ENCODE measurements at places on chromosomes 2 and 18.

DNA sequence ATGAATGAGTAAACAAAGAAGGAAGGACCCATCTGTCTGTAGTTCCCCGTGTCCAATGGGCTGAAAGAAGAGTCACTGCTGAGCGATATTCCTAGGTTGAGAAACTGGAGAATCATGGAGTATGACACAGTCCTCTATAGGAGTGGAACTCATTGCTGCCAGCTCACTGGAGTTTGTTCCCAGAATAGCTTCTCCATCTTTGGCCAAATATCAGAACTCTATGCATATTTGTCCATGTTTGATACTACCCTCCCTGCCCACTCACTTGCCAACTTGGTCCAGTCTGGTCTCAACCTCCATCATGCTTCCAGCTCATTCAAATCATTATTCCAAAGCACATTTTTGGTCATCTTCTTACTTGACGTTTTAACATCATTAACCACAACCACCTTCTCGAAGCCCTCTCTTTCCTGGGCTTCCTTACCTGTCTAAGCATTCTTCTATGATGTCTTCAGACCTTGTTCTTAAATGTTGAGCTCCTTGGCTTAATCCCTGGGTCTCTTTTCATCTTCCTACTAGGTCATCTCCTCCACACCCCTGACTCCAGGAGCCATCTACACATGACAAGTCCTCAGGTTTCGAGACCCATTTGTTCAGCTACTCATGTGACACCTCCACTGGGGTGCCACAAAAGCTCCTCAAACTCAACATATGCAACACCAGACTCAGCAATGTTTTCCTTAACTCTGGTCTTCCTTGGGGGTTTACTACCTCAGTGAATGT lies 221.6 kb downstream of the MYCN start:
- DNase-seq = no peak

DNA sequence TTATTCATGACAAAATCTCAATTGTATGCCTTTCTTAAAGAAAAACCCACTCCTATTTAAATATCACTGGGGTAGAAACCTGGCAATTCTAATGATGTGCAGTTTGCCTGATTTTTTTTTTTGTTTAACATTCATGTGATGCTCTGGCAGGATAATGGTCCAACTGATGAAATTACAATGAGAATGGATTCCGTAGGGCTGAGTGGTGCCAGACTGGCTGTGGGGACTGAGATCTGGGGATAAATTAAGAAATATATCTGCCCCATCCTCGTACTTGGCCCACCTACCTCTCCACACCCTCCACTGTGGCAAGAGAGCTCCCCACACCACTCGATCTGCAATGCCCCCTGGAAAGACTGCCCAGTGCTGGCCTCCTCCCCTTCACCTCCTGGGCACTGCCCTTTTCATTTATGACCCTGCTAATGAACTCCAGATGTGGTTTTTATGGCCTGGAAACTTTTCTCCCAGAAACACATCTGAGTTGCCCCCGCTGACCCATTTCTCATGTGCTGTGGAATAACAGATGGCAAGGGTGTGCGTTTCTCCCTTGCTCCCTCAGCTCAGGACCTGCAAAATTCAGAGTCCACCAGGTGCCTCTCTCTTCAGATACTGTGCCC lies 33.0 kb upstream of the RPL37A start:
- no peak for DNase-seq

GRCh38 chr2:236749346-236749745 lies 179.7 kb downstream of the ACKR3 start:
- no peak for DNase-seq

DNA sequence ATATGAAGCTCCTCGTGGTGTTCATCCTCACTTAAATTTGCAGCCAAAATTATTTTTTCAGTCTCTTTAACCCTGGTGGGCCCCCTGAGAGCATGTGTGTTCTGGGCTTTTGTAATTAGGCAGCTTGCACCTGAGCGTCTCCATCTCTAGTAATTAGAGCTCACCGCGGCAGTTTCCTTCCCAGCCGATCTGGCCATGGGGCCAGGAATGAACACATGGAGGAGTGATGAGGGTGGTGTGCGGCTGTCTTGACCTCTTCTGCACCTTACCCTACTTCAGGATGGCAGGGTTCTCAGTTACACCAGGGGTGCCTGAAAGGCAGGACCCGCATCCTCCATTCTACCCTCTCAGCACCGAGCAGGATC lies 98.5 kb downstream of the AFF3 start:
- DNase-seq = no peak

DNA sequence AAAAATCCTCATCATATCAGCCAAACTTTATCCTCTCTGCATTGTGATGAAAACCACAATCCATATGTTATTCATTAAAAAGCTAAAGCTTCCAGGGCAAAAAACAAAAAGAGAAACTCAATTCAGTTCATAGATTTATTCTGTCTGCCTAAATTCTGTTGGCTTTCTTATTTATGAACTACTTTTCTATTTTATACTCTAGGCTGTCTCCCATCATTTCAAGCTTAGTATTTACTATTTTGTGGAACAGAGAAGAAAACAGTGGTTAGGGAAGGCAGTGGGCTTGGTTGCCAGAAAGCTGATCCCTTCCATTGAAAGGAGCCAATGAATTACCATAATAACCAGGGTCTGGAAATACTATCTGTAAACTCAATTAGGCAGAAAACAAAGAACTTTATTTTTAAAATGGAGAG lies 71.8 kb downstream of the RAPH1 start:
- no peak for DNase-seq

GRCh38 chr2:174765576-174765975 lies 1.3 kb upstream of the CHRNA1 start:
- DNase-seq = no peak

GRCh38 chr18:78670778-78671391 lies 308.7 kb upstream of the SALL3 start:
- DNase-seq = no peak

- no peak for DNase-seq
Observed at GRCh38 chr2:165566008-165566407, 96.5 kb downstream of the CSRNP3 start.

- no peak for DNase-seq
Observed at GRCh38 chr2:152405206-152406118, 70.5 kb downstream of the FMNL2 start.

DNA sequence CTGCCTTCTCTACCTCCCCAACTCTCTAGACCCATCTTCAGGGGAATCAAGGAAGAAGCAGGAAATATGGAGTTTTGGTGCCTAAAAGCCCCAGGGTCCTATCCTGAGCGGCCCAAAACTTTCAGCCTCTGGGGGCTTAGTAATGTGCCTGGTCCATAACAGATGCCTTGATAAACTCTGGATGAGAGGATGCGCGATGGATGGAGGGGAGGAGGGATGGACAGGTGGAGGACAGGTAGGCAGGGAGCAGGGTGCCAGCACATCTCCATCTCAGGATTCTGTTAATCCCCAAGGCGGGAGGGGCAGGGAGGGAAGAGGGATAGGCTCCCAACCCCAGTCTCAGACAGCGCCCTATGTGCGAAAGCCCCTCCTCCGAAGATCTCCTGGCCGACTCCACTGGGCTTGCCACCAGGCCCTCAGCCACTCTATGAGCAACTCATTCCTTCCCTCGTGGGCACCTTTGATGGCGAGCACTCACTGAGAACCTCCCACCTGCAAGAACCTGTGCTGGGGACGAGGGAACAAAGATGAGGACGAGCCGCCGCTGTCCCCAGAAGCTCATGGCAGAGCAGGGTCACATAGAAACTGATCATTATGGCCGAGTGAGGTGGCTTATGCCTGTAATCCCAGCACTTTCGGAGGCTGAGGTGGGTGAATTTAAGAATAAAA lies 23.1 kb downstream of the HS1BP3 start:
- DNase-seq = no peak

DNA sequence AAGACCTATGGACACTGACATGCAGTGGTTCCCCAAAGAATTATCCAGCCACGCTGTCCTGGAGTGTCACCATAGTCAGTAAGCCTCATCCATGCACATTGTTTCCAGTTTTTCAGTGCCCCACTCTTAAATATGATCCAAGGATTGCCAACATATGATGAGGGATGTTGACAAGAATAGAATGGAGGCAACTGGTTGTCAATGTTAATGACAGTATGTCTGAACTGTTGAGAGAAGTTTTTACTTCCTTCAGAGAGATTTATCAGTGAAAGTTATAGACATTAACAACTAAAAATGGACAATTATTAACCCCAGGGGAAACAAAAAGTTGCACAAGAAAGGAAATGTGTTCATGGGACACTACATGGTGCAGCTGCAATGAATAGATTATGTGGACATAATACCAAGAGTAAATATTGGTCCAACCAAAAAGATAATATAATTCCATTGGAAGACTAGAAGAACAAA lies 69.9 kb downstream of the CYP26B1 start:
- no peak for DNase-seq

DNA sequence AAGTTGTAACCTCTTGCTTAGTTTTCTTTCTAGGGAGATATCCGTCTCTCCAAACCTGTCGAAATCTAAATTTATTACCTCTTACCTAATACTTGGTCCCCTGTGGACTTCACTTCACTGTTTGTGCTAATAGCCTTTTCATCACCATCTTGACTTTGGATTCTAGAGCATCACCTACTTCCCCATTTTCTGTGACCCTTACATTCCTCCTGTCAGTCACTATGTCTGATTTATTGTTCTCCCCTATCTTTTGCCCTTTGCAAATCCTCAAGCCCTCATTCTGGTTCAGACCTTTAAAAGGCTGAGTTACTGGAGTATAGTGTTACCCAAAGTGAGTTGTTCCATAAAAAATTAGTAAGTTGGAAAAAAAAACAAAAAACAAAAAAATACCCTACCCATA lies 7.5 kb downstream of the MYO1B start:
- DNase-seq = no peak

DNA sequence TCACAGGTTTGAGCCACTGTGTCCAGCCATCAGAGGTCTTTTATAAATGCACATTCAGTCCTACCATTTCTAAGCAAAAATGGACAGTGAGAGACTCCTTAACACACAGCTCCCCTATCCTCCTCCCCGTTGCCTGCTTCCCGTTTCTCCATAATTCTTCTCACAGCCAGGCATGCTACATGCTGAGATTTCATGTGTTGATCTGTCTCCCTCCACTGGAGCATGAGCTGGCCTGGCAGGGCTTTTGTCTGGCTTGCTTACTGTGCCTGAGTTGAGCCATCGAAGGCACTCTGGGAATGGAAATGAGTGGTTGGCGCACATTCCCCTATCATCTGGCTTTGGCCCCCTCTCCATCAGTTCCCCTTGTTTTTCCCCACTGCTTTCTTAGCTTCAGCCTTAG lies 413.5 kb downstream of the PTPRM start:
- no peak for DNase-seq

GRCh38 chr18:76686737-76687231 lies 135.6 kb upstream of the ZNF236 start:
- DNase-seq = peak; percentile 62

DNA sequence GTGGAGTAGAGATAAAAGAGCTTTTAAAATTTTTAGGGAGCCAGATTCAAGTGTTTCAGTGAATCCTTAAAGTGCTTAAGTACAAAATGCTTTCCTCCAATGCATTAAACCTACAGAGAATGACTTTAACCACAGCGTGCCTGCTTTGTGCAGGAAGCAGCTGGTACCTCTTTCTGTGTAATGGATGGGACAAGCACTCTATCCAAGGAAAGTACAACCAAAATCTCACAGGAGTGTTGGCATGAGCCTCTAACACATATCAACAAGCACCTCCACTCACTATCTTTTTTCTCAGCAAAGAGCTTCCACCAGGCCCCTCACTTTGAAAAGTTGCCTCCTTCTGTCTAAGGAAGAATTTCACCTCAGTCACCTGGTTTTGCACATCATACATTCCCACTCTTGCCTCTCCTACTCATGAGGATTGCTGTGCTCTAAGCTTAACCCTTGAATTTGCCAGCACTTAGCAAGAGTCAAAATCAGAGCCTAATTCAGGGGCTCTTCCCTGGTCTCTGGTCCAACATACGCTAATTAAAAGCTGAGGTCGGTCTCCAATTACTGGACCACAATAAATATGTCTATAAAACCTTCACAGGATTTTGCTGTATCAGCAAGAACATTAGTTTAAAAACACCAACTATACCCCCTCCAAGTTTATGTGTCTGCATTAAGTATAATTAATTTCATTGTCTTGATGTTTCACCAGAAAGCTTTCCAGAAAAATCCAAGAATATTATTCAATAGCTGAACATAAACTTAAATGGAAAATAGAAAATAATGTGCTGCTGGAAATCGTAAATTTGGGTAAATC lies 68.9 kb downstream of the ZNF521 start:
- DNase-seq = no peak

- DNase-seq = no peak
Observed at GRCh38 chr2:218984239-218985020, 554 bp downstream of the FEV start.

DNA sequence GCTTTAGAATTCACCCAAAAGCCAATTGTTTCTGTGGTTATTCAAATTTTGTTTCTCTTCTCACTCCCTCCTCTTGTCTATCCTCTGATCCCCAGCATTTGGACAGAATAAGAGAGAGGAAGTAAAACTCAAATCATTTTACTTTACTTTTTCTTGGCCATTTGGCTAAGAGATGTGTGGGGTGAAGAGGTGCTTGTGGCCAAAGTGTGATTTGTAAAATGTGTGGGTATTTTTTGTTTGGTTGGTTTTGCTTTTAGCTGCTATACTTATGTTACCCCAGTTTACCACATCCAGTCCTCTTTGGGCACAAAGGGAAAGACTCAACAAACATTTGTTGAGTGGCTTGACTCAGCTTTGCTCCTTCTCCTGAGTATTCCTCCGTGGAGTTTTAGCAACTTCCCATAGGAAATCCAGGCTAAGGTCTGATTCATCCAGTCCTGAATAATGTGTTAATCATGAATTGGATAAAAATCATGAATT lies 109.1 kb upstream of the CYP1B1 start:
- no peak for DNase-seq

GRCh38 chr2:231676243-231676642 lies 32.1 kb upstream of the PTMA start:
- DNase-seq = no peak

DNA sequence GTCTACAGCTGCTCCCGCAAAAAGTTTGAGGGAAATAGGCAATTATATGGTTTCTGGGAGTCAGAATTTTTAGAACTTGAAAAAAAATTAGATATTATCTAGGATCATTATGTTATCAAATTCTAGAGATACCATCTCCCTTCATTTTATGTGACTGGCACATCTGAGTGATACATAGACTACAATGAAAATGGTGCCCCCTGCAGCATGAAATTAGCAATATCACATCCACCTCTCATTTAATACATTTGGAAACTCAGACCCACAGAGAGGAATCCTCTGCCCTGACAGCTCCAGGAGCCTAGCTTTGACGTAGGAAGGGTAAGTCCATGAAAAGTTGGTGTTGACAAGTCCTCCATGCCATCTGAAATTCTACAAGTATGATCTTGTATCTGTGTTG lies 381.6 kb downstream of the SUCLG1 start:
- no peak for DNase-seq

- DNase-seq = no peak
Observed at GRCh38 chr2:238897911-238898311, 50.0 kb downstream of the TWIST2 start.

DNA sequence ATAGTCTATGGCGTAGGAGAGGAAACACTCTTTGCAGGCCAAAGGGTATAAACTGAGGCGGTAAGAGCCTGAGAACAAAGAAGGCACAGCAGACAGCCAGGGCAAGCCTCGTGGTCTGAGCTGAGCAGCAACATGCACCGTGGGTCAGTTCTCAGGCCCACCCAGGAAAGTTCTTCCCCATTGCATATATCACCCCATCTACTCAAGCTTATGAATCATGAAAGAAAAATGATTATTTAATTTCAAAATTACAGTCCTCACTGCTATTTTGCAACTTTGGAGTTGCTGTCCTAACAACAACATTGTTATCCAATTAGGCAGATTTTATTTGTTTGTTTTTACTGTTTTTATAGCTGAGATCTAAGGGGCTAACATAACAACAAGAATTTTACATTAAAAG lies 54.7 kb upstream of the RIOK3 start:
- DNase-seq = no peak

GRCh38 chr2:85213404-85213803 lies 80.2 kb downstream of the TCF7L1 start:
- DNase-seq = no peak
